Stimulated activated CD8-positive, alpha-beta memory T cell treated with anti-CD3 and anti-CD28 coated beads, Interleukin-15, amount 100 ng/mL, for 4 hours (primary cell): ENCODE measurements at places on chromosomes 5 and 9.

DNA sequence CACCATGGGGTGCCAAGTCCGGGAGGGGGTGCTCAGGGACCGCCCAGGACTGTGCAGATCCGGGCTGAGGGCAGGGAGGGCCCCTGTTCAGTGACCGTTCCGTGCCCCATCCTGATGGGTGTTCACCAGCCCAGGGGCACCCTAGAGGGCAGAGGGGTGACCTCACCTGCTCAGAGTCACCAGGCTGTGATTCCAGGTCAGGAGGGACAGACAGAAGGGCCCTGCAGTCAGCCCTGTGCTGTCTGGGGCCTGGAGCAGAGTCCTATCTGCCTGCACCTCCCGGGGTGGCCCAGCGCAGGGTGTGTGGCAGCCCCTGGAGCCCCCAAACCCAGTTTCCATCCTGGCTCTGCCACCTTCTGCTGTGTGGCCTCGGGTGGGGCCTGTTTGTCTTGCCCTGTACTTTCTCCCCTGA, 241.9 kb downstream of the PBX3 start:
- no peak for DNase-seq

- no peak for DNase-seq
Measured at GRCh38 chr5:137016783-137017324, 482.3 kb downstream of the SPOCK1 start.

DNA sequence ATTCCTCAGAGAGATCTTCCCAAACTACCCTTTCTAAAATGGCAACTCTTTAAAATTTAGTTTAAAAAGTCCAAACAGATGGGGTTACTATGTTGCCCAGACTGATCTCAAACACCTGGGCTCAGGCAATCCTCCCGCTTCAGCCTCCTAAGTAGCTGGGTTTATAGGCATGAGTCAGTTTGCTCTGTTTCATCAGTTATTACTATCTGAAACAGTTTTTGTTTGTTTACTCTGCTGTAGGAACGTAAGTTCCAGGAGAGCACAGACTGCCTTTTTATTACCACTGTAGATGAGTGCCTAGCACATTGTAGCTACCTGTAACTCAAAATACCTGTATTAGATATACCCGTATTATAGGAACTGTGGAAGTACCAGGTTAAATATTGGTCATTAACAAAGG, 89.4 kb downstream of the UHRF2 start:
- no peak for DNase-seq

GRCh38 chr5:137997726-137998213, 35.1 kb downstream of the FAM13B start:
- DNase-seq = no peak

DNA sequence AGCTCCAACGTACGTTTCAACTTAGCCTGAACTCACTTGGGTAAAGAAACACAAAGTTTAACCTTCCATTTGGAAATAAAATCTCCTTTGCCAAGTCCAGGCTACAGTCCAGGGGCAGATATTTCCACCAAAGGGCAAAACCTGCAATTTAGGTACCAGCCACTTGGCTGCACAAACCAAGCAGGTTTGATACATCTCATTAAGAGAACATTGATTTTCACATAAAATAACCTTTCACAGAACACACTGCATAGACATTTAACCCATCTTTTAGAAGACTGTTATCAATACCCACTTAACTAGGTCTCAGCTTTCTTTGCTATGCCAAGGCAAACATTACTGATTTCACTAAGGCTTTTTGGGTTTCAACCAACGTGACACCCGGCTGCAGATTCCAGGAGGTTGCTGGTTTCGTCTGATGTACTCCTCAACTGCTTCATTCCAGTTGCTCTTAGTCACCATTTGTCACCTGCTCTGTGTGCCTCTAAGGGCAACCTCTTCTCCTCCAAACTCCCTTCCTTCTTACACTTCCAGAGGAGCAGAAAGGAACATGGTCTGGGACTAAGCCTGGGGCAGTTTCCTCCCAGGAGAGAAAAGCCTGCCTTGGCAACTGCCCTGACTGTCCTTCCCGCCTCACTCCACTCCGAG, 67.1 kb downstream of the EPB41L4B start:
- no peak for DNase-seq
